T-helper 1 cell (primary cell): ENCODE measurements at places on chromosomes 3 and 15.

- DNase-seq, result no peak
These were observed 40.8 kb upstream of the ATP2B2 start for GRCh38 chr3:10546181-10546624.

DNA sequence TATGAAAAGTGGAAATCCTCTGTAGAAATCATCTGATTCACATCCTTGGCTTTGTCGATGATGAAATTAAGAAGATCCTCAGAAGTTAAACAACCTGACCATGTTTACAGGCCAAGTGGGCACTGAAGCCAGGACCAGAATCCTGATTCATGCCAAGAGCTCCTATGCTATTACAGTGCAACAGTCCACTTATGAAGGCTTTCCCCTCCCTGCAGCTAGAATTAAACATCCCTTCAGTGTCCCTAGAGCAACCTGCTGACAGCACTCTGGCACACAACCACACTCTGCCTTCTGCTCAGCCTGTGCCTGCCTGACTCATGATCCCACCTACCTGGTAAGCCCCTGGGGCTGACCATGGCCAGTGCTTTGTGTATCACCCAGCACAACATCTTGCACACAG lies 33.8 kb downstream of the TXNRD3 start:
- no peak for DNase-seq

GRCh38 chr3:126134219-126134975 lies 46.0 kb downstream of the ALDH1L1 start:
- peak; percentile 8 for DNase-seq

DNA sequence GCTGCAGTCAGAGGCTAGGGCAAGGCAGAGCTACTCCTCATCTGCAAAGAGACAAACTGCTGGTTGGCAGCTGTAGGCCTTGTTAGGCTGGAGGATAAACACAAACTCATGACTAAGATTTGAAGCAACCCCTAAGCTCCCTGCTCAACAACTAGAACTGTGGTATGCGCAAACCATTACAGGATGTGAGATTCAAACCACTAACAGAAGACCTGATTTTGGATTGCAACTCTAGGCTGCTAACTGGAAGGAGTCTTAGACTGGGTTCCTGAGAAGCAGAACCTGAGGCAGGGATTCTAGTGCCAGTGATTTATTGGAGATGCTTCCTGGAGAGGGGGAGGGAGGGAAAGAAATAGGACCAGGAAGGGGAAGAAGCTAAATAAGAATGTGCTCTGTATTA lies 22.5 kb downstream of the CCR4 start:
- peak; percentile 92 for DNase-seq

DNA sequence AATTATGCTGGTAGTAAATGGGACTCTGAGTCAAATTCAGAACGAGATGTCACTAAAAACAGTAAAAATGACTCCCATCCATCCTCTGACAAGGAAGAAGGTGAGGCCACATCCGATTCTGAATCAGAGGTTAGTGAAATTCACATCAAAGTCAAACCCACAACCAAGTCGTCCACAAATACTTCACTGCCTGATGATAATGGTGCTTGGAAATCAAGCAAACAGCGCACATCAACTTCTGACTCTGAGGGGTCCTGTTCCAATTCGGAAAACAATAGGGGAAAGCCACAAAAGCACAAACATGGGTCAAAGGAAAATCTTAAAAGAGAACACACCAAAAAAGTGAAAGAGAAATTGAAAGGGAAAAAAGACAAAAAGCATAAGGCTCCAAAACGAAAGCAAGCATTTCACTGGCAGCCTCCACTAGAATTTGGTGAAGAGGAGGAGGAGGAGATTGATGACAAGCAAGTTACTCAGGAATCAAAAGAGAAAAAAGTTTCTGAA lies 15.1 kb upstream of the ZBTB47 start:
- DNase-seq, result peak; percentile 38

GRCh38 chr3:24582431-24583403 lies 88.1 kb upstream of the THRB start:
- DNase-seq, result no peak

- DNase-seq, result no peak
These were observed 319.6 kb upstream of the TBC1D5 start for GRCh38 chr3:18061737-18062656.

- DNase-seq, result no peak
These were observed 664 bp downstream of the PPCDC start for GRCh38 chr15:75023872-75024636.

DNA sequence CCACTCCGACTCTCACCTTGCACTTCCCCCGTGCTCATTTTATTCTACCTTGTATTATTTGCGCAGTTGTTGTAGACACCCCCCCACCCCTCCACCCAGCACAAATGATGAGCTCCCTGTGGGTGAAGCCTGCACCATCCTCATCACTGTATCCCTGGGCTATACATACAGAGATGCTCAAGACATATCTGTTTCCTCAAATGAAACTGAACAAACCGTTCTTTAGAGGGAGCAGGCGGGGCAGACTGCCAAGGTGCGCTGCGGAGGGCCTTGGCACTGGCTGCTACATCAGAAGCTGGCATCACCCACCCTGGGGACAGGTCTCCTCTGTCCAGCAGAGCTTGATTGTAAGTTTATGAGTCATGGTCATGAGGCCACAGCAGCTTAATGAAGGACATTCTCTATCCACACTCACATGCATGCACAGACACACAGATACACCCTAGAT lies 29.0 kb downstream of the ADCY5 start:
- no peak for DNase-seq

- no peak for DNase-seq
These were observed 3.4 kb downstream of the TIMP4 start for GRCh38 chr3:12155264-12155663.

GRCh38 chr3:49164983-49165720 lies 979 bp downstream of the CCDC71 start:
- DNase-seq, result no peak

- no peak for DNase-seq
These were observed 293.3 kb downstream of the MEX3B start for GRCh38 chr15:81752546-81752942.

GRCh38 chr15:62491642-62492041 lies 326.6 kb upstream of the C2CD4B start:
- DNase-seq, result no peak

- DNase-seq, result no peak
These were observed 14.1 kb upstream of the APOD start for GRCh38 chr3:195597848-195598247.

GRCh38 chr3:128482175-128482574 lies 10.8 kb downstream of the GATA2 start:
- no peak for DNase-seq

GRCh38 chr3:76345878-76346277 lies 560.5 kb upstream of the ZNF717 start:
- DNase-seq, result no peak

DNA sequence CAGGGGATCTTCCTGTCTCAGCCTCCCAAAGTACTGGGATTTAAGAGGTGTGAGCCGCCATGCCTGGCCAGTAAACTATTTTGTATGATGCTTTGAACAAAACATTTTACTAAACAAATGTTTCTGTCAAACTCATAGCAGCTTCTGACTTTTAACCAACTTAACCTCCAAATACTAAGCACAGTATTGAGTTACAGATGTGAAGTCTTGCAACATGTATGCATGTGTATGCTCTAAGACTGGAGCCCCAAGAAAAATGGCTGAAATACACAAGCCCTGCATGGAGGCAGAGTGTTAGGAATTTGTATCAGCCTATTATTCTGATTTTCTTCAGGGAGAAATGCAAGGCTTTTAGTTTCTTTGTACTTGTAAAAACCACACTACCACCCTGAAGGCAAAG lies 137.1 kb downstream of the CBLB start:
- no peak for DNase-seq

GRCh38 chr3:184752361-184752760 lies 40.5 kb upstream of the MAGEF1 start:
- no peak for DNase-seq

DNA sequence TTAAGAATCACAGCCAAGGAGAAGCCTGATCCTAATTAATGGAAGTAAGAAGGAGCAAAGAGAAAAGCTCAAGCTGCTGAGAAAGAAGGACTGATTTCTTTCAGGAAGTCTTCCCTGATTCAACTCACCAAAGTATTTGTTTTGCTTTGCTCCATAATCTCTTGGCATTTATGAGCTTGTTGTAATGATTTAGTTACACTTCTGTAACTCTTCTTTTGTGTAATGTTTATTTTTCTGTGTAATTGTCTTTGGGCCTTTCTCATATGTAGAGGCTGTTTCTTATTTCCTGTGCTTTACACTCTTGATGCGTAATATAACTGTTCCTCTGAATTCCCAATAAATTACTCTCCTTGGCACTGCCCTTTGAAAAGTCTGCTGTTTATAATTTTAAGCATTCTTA lies 80.0 kb downstream of the COL6A5 start:
- no peak for DNase-seq

GRCh38 chr15:37979671-37980409 lies 45.4 kb downstream of the TMCO5A start:
- no peak for DNase-seq

GRCh38 chr3:188152660-188153436 lies 1.1 kb upstream of the LPP start:
- DNase-seq, result no peak

- DNase-seq, result no peak
These were observed 337.9 kb upstream of the KCNMB2 start for GRCh38 chr3:178198329-178198728.

- DNase-seq, result peak; percentile 52
These were observed 1.1 kb downstream of the PIAS1 start for GRCh38 chr15:68055224-68055705.

GRCh38 chr15:101127506-101128076 lies 124.3 kb downstream of the CHSY1 start:
- DNase-seq, result no peak

GRCh38 chr15:67758619-67759300 lies 66.5 kb upstream of the SKOR1 start:
- DNase-seq, result no peak

- DNase-seq, result no peak
These were observed 23.6 kb downstream of the GOLM2 start for GRCh38 chr15:44312108-44312507.

- no peak for DNase-seq
These were observed 156.9 kb downstream of the MEX3B start for GRCh38 chr15:81888748-81889484.

DNA sequence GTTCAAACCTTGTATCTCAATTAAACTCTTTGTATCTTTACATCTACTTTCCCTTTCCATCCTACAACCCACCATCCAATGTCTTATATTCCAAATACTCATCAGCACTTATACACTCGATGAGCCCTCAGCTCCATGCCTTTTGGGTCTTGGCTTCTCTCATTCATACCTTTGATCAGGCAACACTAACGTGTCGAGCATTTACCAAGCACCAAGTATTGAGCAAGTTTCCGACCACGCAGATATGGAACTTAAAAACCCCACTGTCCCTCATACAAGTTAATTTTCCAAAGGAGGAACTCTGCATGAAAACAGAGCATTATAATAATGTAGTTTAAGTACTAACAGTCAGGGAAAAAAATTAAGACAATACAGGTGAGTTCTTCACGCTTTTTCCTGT lies 102.8 kb downstream of the IL1RAP start:
- no peak for DNase-seq

- DNase-seq, result no peak
These were observed 581.8 kb upstream of the UBE2E2 start for GRCh38 chr3:22621205-22621809.

- DNase-seq, result no peak
These were observed 91.5 kb downstream of the RPL22L1 start for GRCh38 chr3:170778240-170779217.

- no peak for DNase-seq
These were observed 43.4 kb downstream of the HDGFL3 start for GRCh38 chr15:83164111-83164770.

DNA sequence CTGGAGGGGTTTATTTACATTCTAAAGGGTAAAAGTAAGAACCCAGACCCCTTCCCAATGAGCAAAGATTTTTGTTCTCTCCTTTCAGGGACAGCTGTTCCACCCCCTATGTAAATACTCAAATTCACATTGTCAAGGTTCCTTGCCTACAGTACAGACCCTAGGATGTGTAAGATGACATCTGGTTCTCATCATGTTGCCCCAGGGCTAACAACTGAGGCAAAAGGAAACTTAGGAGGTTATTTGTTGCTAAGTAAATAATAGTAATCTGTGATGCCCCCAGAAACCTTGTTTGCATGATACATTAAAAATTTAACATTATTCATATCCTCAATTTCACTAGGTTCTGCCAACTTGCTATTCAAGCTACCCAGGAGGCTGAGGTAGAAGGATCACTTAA lies 135.0 kb upstream of the CCNL1 start:
- DNase-seq, result no peak

- DNase-seq, result no peak
These were observed 7.9 kb upstream of the KCNMB3 start for GRCh38 chr3:179258820-179259219.

DNA sequence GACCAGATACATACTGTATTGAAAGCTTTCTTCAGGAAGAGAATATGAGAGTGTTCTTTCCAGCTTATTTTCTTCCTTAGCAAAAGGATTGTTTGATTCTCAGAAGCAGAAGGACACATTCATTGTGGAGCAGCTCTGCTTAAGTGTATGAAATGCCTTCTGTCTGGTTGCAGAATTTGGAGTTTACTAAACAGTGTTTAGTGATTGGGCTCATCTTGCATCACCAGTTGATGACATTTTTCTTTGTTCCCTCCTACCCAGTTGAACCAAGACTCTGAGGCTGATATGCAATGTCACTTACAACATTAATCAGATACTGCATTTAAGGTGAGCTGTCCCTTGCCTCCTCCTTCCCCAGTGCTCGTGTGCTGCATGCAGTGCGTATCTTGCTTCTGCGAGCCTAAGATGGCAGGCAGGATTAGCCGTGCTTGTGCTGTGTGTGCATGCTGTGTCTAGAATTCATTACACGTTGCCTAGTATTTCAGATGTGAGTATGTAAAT lies 18.4 kb downstream of the ZBTB38 start:
- no peak for DNase-seq

GRCh38 chr3:46091046-46091445 lies 63.8 kb upstream of the XCR1 start:
- no peak for DNase-seq

GRCh38 chr15:59492389-59493377 lies 54.7 kb downstream of the FAM81A start:
- DNase-seq, result peak; percentile 47

GRCh38 chr3:145357453-145357852 lies 803.5 kb downstream of the PLOD2 start:
- DNase-seq, result no peak

DNA sequence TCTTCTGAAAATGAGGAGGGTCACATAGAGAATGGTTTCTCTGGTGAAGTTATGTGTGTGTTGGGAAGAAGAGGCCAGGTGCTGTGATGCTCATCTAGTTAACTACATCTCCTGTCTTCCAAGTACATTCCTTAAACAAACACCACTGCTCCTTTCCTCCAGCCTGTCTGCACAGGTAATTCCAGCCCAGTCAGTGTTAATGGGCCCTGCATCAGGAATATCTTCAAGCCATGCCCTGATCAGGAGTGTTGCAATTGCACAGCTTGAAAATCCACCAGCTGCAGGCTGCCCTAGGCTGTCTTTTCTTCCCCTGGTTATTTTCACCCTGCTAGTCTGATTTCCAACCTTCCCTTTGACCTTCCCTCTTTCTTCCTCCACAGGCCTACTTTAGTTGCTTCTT lies 41.9 kb upstream of the LMOD3 start:
- DNase-seq, result no peak

GRCh38 chr3:171155122-171155700 lies 128.7 kb upstream of the SLC2A2 start:
- DNase-seq, result no peak

- DNase-seq, result no peak
These were observed 16.0 kb downstream of the MED12L start for GRCh38 chr3:151101270-151101969.
